ENCODE measurements at places on chromosomes 1 and 21.

DNA sequence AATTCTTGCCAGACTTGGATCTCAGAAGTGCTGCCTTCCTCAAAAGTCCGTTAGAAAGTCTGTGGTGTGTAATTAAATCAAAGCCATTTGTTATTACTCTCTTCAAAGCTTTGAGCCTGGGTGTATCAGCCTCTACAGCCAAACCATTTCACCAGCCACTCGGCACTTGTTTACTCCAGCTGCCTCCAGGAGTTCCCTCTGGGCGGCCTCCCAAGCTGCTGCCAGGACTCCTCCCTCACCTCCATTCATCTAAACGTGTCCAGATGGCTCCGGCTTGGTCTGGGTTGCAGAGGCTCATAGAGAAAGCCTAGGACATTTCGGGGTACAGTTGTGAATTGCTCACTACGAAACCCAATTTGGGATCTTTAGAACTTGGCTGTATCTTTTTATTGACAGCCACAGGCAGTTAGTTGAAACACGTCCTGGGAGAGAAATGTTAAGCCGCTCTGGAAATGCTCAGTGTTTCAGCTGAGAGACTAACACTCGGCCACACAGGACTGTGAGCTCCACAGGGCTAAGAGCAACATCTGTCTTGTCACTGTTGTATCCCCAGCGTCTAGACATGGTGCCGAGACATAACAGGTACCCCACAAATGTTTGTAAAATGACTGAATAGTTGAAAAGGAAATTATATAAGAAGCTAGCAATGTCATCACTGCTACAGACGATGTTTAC is 116.9 kb upstream of the NGF start:
- DNase-seq, result no peak

DNA sequence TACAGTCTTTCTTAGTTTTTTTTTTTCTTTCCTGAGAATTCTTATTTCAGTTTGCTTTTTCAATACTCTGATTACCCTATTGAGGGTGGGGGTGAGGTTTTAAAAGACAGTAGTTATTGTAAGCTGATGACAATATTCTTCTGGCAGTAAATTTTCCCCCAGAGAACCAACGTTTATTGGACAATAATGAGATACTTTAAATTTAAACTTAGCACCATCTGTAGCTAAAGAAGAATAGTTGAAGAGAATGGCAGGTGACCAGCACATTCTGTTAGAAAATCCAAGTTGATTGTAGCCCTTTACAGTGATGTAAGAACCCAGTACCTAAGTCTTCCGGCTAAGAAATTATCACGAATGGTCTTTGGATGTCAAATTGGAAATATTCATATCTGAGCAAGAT is 364.6 kb upstream of the LYPLAL1 start:
- no peak for DNase-seq

DNA sequence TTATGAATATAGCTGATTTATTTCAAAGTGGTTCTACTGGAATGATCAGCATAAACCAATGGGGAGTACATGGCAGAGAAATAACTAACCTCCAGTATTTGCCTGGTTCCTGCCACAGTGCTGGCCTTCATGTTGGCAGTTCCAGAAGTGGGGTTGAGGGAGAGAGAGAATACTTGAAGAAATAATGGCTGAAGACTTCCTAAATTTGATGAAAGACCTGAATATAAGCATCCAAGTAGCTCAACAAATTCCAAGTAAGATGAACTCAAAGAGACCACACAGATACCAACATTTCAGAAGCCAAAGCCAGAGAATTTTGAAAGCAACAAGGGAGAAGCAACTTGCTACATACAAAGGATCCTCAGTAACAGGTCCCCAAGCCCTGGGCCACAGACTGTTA is 34.3 kb downstream of the S100B start:
- no peak for DNase-seq

- no peak for DNase-seq
These were observed 3.7 kb downstream of the HES3 start for GRCh38 chr1:6247651-6248050.

Measured in D721Med (cell line).